ENCODE measurements at places on chromosomes 12 and 14.

GRCh38 chr12:52207895-52208294, 16.1 kb upstream of the KRT80 start:
- no peak overlapping the region for H3K4me3 ChIP-seq
- peaks cover 28% of the 10 kb centered on the region for H3K4me1 ChIP-seq
- no peak for DNase-seq
- H3K36me3 ChIP-seq, result no peaks in the 10 kb centered on the region
- H3K27ac ChIP-seq, result peak overlapping the region; percentile 74
- peaks cover 13% of the 10 kb centered on the region for H3K27me3 ChIP-seq

DNA sequence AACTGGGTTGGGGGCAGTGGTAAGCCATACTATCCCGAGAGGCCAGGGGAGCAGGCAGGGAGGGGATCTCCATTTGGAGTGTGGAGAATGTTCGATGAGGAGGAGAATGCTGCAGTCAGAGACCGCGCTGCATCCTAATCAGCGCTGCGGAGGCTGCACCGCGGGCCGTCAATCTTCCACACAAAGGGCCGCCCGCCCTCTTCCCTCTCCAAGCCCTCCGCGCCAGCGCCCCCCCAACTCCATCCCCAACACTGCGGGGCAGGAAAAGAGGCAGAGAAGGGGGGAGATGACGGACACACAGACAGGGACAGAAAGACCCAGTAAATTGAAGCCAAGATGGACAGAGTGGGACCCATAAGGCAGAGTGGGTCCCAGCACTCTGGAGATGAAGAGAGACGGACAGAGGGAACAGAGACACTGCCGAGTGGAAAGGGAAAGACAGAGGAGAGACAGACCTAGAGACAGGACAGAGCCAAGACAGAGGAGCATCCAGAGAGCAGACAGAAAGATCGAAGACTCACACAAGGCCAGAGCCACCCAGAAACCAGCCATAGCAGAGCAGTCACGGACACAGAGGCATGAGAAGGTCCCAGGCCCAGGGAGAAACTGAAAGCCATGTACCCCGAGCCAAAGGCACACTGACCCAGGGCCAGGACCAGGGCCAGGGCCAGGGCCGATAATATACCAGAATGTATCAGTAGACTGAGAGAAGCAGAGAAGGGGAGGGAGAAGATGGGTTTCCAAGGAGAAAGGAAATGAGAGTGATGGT, 3.5 kb downstream of the CISTR start:
- no peaks in the 10 kb centered on the region for H3K36me3 ChIP-seq
- no peak overlapping the region for H3K4me3 ChIP-seq
- no peaks in the 10 kb centered on the region for H3K27me3 ChIP-seq
- H3K27ac ChIP-seq, result no peak overlapping the region

DNA sequence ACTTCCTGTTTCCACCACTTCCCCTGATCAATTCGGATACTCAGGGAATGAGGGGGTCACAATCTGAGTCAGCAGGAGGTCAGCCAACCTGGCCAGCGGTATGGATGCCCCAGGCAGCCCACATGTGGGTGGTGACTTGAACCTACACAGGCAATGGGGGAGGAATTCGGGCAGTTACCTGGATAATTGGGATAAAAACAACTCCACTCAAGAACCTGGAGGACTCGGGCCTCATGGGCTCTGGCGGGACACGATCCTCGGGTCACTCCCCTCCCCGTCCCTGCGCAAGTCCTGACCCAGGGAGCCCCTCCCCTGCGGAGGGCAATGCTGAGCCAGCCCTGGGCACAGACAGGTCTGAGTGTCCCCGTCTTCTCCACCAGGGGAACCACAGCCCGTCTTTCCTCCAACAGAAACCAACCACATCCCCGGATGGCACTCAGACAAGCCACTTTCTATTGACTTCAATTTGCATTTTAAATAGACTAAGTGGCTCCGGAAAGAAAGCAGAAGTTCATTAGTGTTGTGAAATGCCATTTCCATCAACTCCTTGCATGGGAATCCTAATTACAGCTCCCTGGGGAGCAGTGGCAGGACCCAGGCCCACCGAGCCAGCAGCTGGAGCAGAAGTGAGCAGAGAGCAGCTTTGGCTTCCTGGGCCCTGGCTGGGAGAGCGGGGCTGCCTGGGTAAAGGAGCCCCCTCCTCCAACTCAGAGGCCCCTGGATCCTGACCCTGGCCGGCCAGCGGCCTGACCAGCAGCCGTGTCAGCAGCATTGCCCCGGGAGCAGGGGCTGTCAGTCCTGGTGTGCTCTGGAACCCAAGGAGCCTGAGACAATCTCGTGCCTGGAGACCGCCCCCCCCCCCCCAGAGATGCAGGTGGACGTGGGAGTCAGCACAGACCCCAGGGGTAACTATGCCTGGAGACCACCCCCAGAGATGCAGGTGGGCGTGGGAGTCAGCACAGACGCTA, 374.1 kb downstream of the ADGRD1 start:
- no peak for DNase-seq
- H3K27me3 ChIP-seq, result no peaks in the 10 kb centered on the region
- H3K4me1 ChIP-seq, result no peaks in the 10 kb centered on the region
- H3K4me3 ChIP-seq, result no peak overlapping the region
- no peaks in the 10 kb centered on the region for H3K36me3 ChIP-seq
- no peak overlapping the region for H3K27ac ChIP-seq

- no peak overlapping the region for H3K27ac ChIP-seq
- no peak overlapping the region for H3K4me3 ChIP-seq
- H3K36me3 ChIP-seq, result no peaks in the 10 kb centered on the region
- H3K4me1 ChIP-seq, result peaks cover 11% of the 10 kb centered on the region
- no peaks in the 10 kb centered on the region for H3K27me3 ChIP-seq
Measured at GRCh38 chr12:104057771-104058197, 6.5 kb upstream of the HCFC2 start.
